ENCODE measurements at places on chromosomes 2 and 18.

DNA sequence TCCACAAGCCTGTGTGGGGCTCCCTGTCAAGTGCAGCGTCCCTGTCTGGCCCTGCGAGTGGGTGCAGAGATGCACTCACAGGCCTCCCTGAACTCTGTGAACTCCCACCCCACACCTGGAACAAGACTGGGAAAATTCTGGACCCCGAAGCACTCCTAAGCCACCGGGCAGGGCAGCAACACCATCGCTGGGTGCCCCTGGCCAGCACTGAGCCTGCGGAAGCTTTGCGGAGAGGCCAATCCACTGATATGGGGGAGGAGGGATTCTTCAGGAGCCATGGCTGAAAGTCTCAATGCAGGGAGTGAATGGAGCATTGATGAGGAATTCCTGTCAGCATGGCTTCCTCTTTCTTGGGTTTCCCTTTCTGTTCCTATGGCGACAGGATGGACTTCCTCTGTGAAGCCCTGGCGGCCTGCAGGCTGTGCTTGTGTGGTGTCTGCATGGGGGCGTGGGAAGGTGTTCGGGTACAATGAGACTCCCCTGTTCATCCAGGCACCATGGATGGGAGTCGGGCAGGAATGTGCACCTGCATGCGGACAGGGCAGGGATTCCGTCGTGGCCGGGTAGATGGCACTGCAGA, 15.1 kb downstream of the TRIB2 start:
- DNase-seq: no peak

DNA sequence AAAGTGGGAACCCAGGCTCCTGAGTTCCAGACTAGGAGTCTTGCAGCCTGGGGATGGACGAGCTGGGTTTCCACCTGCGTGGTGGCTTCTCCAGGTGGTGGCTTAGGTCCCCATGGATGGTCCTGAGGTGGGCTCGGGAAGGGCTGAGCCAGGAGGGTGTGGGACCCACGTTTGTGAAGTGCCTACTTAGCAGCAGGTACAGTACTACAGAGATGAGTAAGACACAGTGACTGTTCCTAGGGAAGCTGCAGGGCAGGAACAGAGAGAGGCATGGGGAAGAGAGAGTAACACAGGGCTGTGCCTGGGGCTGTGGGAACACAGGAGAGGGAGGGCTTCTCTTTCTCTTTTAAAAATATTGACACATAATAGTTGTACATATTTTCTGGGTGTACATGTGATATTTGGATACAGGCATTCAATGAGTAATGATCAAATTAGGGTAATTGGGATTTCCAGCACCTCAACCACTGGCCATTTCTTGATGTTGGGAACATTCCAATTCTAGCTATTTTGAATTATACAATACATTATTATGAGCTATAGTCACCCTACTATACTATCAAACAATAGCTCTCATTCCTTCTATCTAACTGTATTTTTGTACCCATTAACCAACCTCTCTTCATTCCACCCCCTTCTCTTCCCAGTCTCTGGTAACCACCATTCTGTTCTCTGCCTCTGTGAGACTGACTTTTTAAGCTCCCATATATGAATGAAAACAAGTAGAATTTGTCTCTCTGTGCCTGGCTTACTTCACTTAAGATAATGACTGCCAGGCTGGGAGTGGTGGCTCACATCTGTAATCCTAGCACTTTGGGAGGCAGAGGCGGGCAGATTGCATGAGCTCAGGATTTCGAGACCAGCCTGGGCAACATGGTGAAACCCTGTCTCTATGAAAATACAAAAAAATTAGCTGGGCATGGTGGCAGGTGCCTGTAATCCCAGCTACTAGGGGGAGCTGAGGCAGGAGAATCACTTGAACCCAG, 15.0 kb downstream of the TOGARAM2 start:
- DNase-seq: no peak

GRCh38 chr18:54261894-54262293, 7.4 kb upstream of the POLI start:
- DNase-seq: no peak

- DNase-seq: no peak
These were observed 37.2 kb downstream of the PRKCE start for GRCh38 chr2:45688479-45689298.

DNA sequence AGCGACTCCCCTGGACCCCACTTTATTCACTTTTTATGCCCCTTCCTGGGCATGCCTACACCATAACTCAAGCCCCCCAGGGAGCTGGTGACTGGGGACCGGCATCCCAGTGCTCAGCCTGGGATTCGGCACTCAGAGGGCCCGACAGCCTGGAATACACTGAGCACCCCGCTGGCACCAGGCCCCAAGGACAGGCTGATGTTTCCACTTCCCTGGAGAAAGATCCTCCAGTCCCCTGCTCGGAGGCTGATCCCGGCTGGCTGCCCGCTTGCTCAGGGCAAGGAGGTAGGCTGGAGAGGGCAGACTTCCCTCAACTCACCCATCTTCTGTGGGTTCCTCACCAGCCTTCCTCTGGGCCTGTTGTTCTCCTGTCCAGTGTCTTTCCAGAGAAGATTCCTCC, 36.6 kb downstream of the ODC1 start:
- no peak for DNase-seq

DNA sequence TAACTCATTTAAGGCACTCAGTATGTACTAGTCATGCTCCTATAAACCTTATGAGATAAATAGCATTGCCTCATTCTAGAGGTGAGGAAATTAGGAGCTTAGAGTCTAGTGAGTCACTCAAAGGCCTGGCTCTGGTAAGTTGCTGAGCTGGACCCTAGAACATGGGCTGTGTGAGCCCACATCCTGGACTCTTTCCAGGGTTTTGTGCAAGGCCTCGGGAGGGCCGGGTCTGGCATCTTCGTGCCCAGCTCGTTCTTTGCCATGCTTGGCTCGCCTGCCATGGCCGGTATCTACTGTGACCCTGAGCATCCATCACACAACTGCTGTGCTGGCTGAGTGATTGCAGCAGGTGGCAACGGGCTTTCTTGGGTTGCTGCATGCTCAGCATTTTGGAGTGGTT, 168.0 kb downstream of the LPIN1 start:
- DNase-seq: no peak

DNA sequence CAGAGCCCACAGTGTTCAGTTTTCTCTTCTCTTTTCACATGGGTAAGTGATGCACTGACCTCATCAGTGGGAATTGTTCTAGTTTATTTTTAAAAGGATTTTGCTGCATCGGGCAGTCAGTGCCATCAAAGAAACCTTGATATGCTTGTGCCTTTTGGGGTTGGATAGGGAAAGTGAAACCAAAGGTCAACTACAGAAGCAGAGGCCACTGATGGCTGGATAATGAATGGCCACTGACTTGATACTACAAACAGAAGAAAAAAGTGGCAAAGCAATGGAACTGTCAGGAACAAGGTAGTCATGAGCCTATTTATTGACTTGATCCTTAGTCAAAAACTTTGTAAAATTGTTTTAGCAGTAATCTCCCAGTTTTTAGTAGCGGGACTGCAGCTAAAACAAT, 636.3 kb upstream of the ZEB2 start:
- no peak for DNase-seq

GRCh38 chr18:10169814-10170213, 256.0 kb downstream of the VAPA start:
- DNase-seq: no peak

DNA sequence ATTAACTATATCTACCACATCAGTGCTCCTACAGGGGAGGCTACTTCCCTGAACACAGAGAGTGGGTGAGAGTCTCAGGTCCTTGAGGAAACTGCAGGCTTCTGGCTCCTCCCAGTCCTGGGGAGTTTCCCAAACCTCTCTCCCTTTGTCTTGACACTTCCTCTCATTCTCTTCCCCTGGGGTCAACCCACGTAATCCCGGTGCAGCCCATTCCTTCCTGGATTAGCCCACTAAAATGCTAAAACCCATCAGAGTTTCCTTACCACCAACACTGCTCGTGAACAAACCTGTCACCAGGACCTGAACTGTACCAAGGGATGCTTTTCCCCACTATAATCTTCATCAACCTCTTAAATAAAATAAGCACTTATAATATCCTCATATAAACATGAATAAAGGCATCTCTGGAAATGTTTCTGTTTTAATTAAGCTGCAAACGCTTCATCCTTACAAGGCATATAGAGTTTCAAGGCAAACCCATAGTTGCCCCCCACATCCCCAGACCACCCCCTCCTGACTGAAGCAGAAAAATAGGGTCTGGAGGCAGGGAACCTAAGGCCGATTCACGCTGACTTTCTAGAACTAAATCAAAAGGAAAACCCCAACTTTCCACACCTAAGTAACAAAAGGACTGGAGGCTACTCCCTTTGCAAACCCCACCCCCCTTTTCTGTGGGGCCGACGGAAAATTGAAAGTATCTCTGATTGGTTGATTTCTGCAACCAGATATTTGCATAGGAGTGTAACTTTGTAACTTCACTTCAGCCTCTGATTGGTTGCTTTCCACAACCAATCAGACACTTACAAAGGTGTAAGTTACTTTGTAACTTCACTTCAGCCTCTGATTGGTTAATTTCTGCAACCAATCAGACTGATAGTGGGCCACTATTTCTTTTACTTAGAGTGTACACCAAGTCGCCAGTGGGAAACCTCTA, 19.0 kb downstream of the TMSB10 start:
- no peak for DNase-seq

DNA sequence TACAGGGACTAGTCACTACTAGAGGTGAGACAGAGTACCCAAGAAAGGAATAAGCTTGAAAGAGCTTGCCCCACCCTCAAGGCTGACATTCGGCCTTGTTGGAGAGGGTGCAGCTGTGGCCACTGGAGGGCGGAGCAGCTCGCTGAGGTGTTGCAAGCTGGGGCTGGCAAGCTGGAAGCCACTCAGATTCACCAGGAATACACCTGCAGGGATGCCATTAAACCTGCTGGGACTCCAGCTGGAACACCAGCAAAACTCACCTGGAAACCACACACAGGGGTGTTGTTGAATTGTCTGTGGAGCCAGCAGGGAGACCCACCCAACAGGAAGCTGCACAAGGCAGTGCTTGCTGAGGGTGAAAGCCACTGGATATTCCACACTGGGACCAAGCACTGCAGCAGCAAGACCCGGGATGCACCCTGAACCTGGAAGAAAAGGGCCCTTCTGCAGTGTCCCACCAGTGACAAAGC, 26.1 kb downstream of the KCTD18 start:
- DNase-seq: peak; percentile 85

DNA sequence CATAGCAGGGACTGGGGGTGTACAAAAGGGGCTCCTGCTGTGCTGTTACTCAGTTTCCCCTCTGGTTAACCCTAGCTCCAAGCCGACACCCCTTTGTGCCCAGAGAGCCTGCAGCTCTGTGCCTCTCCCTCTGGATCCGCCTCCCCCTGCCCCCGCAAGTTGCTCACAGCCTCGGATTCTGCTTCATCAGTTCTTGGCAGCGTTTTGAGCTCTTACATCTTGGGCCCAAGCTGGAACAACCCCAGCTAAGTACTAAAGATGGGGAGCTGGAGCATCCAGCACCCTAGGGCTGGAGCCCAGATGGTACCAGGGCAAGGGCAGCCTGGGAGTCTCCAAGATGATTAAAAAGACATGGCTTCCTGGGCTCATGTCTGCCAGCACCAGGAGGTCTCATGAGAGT, 40.7 kb downstream of the POMC start:
- no peak for DNase-seq

GRCh38 chr18:24485681-24486080, 25.2 kb downstream of the HRH4 start:
- no peak for DNase-seq

GRCh38 chr2:2633017-2633416, 301.9 kb upstream of the MYT1L start:
- no peak for DNase-seq

DNA sequence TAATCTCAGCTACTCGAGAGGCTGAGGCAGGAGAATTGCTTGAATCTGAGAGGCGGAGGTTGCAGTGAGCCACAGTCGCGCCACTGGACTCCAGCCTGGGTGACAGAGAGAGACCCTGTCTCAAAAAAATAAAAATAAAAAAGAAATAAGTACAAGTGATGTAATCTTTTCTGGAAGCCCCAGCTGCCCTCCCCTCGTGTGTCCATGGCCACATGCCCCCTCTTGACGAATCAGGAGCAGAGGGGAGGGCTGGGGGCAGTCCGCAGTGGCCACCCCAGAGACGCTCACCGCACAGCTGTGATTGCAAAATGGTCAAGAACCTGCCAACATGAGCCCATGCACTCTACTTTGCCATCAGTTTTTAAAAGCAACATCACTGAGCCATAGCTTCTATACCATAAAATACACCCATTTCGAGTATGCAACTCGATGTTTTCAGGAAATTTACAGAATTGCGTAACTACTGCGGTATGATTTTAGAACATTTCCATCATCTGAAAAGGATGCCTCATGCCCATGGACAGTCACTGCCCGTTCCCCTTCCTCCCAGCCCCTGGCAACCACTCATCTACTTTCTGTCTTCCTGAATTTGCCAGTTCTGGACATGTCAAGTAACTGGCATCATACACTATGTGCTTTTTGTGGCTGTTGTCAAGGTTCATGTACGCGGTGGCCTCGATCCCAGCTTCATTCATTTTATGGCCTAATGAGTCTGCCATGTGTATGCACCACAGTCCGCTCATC, 88.1 kb downstream of the NDUFA10 start:
- peak; percentile 32 for DNase-seq

GRCh38 chr2:148305476-148305875, 284.6 kb downstream of the MBD5 start:
- no peak for DNase-seq

GRCh38 chr2:187549951-187550555, 4.2 kb downstream of the TFPI start:
- DNase-seq: no peak

- no peak for DNase-seq
These were observed 585.9 kb upstream of the SYT4 start for GRCh38 chr18:43863180-43863579.

DNA sequence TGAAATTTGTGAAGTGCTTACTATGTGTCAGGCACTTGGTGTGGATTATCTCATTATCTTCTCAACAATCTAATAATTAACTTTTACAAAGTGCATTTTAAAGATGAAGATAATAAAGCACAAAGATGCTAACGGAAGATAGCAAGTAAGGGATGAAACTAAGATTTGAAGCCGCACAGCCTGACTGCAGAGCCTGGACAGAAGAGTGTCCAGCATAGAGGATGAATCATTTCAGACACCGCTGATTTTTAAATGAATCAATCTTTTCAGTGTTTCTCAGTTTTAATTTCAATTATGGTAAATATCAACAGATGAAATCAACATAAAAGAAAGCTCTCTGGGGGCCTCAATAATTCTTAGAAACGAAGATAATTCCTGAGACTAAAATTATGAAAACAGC, 24.5 kb upstream of the STAM2 start:
- no peak for DNase-seq

GRCh38 chr18:37361335-37362157, 204.1 kb downstream of the CELF4 start:
- no peak for DNase-seq

GRCh38 chr2:101520246-101520645, 45.3 kb upstream of the RFX8 start:
- no peak for DNase-seq

GRCh38 chr2:63742580-63742976, 99.1 kb upstream of the UGP2 start:
- no peak for DNase-seq

- DNase-seq: no peak
These were observed 23.1 kb downstream of the PLA2R1 start for GRCh38 chr2:160039166-160039903.
